ENCODE measurements at places on chromosomes 6 and 20.

DNA sequence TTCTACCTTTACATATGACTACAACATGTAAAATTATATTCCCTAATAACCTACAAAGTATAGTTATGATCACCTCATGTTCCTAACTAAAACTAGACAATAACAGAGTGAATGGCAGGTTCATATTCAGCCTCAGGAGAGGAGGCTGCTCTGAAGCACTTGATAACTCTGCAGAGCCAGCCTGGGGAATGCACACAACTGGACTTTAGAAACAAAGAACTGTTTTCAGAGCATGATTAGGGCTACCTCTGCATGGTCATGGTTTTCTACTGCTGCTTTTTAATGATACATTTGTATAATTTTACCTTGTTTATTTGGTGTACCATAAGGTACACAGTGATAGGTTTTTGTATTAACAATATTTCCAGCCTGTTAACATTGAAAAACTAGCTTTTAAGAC is 50.3 kb downstream of the TRPC4AP start:
- no peak for DNase-seq

DNA sequence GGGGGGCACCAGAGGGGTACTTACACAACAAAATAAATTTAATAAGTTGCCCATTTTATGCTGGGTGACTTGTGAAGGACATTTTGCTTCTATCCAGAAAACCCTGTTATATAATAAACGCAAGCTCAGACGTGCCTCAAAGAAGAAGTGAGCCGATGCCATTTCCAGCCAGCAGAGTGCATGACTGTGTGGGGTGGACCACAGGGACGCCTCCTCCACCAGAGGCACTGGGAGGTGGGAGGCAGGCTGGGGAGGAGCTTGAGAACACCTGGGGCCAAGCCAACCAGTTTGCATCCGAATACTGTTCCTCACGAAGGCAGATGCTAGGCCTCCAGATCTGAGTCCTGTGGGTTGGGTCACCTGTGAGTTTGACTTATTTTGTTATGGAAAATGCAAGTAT is 363.8 kb downstream of the RNGTT start:
- DNase-seq = no peak

DNA sequence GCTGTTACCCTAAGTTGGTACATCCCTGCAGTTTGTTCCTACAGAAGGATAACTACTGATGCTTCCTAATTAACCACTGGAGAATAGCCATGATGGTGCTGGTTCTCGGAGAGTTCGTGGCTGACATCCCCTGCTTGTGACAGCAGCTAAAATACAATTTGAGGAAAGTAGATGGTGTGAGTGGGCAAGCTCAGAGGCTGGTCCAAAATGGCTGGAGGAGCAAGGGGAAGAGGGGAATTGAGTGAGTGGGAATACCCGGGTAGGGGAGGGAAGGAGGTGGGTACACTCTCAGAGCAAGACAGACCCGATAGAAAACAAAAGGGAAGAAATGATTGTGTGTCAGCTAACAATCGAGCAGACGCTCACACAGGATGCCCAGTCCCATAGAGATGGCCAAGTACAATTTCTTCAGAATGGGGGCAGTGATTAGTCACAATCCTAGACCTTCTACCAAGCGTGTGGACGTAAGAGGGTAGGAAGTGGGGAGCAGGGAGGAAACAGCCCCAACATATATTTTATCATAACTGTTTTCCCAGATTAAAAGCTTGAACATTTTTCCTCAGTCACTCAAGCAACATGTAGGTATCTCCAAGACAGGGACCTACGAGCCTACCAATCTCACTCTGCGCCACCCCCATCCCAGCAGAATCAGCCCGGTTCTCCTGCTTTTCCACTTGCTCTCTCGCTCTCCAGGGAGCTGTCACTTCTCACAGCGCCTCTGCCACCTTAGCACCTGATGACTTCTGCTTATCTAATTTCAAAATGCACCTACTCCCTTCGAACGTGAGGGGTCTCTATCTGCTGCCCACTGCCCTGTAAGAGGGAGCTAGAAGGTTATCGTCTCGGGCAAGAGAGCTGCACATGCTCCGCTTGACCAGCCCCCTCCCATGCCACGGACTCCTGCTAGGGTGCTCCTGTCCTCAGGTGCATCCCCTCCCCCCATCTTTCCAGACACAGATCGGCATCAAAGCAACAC is 26.2 kb downstream of the RIPOR2 start:
- no peak for DNase-seq

- no peak for DNase-seq
Measured at GRCh38 chr6:135030532-135031178, 24.0 kb downstream of the HBS1L start.

- no peak for DNase-seq
Measured at GRCh38 chr6:148316308-148316707, 26.3 kb upstream of the SASH1 start.

- DNase-seq = no peak
Measured at GRCh38 chr20:33969563-33969962, 24.1 kb upstream of the RALY start.

Measured in stimulated activated CD8-positive, alpha-beta memory T cell treated with anti-CD3 and anti-CD28 coated beads, Interleukin-4, amount 100 ng/mL, for 48 hours (primary cell).